T-helper 17 cell (primary cell): ENCODE measurements at places on chromosomes 7 and 10. TPM values are rescaled to one million over a fixed set of nuclear protein-coding genes. Genes with fewer than 3 reads are reported as not detected.

DNA sequence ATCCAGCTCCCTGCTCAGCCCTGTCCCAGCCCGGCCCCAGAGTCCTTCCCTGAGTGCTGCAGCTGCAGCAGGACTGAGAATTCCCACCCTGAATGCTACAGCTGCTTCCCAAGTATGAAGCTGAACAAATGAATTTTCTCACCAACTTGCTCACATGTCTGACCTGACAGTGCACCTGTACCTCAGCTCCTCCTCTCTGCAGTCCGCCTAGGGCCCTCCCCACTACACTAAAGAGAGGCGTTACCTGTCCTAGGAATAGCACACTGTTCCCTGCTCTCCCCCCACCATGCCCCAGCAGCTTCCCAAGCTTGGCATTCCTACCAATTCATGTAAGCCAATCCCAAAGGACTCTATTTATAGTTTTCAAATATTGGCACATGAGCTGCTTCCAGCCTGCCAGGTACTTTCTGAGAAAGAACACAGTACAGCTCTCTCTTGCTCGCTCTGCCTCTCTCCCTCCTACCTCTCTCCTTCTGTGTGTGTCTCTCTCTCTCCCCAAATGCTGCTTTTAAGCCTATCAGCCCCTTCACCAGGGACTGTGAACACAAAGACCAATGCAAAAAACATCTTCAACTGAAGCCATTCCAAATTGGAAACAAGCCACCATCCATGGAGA lies 400.1 kb downstream of the TNS3 start:
- no peak for DNase-seq

GRCh38 chr7:17155529-17155928 lies 142.9 kb upstream of the AHR start:
- no peak for DNase-seq

DNA sequence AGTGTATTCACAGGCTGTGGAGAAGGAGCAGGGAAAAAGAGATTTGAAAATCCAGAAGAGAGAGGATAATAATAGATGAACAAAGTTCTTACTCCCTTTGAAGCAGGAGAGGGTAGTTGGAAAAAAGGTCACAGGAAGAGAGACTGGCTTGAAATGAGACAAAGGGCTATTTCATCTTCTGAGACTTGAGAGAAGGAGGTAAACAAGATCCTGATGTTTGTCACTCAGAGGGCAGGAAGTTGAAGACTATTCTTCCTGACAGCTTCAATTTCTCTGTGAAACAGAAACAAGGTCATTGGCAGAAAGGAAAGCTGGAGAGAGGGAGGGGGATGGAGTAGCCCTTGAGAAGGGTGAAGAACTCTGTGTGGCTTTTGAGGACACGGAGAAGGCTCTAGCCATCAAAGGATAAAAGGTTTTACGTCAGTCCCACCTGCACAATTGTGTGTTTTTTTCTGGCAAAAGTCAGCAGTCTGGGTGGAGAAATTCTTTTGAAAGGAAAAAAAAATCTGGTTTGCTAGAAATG lies 216.1 kb upstream of the STEAP4 start:
- DNase-seq = no peak

- DNase-seq = no peak
Measured at GRCh38 chr7:43879477-43879876, 10.2 kb upstream of the MRPS24 start.

DNA sequence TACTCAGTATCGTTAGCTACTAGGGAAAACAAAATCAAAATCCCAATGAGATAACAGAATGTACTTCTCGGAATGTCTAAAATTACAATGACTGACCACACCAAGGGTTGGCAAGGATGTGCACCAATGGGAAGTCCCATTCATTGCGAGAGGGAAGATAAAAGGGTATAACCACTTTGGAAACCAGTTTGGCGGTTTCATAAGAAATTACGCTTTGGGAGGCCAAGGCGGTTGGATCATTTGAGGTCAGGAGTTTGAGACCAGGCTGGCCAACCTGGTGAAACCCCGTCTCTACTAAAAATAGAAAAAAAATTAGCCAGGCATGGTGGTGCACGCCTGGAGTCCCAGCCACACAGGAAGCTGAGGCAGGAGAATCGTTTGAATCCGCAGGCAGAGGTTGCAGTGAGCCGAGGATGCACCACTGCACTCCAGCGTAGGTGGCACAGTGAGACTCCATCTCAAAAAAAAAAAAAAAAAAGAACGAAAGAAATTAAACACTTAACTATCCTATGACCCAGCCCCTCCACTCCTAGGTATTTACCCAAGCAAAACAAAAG lies 7.6 kb downstream of the HACD1 start:
- no peak for DNase-seq

DNA sequence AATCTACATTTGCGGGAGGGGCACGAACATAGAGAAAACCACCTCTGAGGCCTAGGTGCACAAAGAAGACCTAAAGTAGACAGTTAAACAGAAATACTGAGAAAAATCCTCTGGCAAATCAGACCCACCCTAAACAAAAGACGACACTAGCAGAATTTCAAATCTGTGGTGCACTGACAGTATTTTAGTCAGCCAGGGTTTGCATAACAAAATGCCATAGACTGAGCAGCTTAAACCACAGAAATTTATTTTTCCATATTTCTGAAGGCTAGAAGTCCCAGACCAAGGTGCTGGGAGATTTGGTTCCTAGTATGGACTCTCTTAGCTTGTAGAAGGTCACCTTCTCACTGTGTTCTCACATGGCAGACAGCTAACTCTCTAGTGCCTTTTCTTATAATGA lies 26.3 kb downstream of the IPMK start:
- no peak for DNase-seq

- no peak for DNase-seq
Measured at GRCh38 chr7:96648784-96649183, 60.9 kb downstream of the SEM1 start.

Gene RBP3
- total RNA-seq = not detected

Gene CCL24
- not detected for total RNA-seq
